ENCODE measurements at places on chromosomes 3 and 15.

- no peak for DNase-seq
Observed at GRCh38 chr3:197505796-197506548, 49.8 kb downstream of the BDH1 start.

DNA sequence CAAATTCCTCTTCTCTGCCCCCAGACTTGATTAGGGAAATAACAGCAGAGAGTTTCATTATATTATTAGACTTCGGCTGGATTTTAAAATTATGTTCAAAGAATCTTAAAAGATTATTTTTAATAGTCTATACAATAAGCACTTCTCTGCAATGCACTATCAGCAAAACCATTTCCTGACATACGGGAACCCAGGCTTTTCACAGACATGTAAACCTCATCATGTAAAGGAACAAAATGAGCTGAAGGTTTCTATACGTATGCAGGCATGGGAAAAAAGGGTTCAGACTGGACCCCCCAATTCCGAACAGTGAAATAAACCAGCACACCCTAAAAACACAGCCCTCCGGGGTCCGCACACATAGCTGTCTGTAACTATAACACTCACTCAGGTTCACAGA, 77.5 kb upstream of the LMOD3 start:
- no peak for DNase-seq

GRCh38 chr3:137524751-137525150, 239.4 kb upstream of the SOX14 start:
- DNase-seq, result no peak

DNA sequence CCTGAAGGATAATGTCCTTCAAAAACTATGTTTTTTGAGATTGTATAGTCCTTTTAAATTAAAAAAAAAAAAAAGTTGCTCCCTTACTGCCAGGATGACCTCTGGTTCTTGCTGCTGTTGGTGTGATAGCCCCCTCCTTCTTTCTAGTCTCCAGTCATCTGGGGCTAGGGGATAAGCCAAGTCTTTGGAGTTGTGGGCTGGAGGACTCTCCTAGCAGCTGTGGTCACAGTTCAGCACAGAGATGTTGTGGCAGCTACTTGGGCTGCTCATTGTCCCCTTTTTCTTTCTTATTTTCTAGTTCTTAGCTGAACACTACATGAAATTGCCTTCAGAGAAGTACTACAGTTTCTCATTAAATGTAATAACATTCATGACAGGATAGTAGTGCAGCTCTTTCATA, 39.2 kb upstream of the APH1B start:
- DNase-seq, result no peak

GRCh38 chr3:55935241-55935640, 448.1 kb upstream of the WNT5A start:
- DNase-seq, result no peak

- no peak for DNase-seq
Observed at GRCh38 chr3:65604863-65605526, 433.7 kb downstream of the MAGI1 start.

GRCh38 chr3:177694316-177694715, 497.0 kb upstream of the TBL1XR1 start:
- DNase-seq, result no peak
